Right lobe of liver (tissue), 6 donors: ENCODE measurements at places on chromosomes 4 and X. TPM values are rescaled to one million over a fixed set of nuclear protein-coding genes. Genes with fewer than 3 reads are reported as not detected.

GRCh38 chrX:10399043-10399741 is 221.2 kb downstream of the MID1 start:
- no peak for DNase-seq
- no peaks in the 10 kb centered on the region for H3K4me1 ChIP-seq
- no peak overlapping the region for H3K4me3 ChIP-seq
- H3K27me3 ChIP-seq, result no peaks in the 10 kb centered on the region

DNA sequence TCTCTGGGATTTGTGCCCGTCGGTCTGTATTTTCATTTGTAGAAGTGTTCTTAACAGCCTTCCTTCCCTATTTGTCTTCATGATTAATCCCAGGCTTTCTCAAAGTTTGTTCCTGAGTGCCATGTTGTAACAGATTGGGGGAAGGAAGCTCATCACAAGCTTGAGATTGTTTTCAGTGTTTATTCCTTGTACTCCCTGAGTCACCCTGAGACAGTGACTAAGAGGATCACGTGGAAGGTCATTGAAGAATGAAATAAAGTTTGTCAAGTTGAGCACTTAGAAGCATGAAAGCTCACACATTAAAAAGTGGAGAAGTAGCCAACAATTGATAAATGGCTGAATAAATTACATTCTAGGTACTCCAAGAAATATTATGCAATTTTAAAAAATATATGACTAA is 153.5 kb upstream of the FAM241A start:
- H3K4me3 ChIP-seq, result no peak overlapping the region
- DNase-seq, result no peak
- no peak overlapping the region for H3K27ac ChIP-seq

DNA sequence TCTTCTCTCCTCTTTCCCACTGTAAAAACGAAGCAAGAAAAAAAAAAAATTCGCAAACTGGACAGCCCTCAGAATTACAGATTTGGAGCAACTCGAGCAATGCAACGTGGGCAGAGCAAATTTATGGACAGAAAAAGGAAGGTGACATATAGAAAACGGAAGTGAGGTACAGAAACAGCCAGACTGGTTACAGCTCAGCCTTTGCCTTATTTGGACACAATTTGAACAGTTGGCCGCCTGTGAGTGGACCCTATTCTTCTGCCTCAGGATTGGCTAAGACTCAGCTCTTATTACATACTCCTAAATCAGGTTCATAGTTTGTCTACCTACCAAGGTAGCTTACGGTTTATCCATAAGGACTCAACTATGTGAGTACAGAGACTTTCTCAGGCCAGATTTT is 98.8 kb downstream of the SOWAHB start:
- DNase-seq, result no peak
- H3K4me3 ChIP-seq, result no peak overlapping the region
- H3K4me1 ChIP-seq, result no peaks in the 10 kb centered on the region

The VSIG4 gene
- 31.7 TPM for total RNA-seq

The OTUD6A gene
- not detected for total RNA-seq

DNA sequence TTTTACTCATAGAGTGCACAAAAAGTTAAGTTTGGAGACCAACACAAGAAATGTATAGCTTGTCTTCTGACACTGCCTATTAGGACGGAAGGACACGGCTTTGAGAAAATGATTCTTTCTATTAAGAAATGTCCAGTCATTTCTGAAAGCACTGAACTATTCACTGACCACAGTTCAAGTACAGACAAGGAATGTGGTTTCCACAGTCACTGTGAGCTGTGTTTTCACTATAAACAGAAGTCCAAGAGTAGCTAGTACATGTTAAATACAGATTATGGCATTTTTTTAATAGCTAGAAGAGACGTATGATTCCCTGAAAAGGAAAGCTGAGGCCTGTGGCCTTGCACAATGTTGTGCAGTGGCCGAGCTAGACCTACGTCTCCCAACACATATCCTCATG is 115.1 kb upstream of the GPM6A start:
- H3K27me3 ChIP-seq, result no peaks in the 10 kb centered on the region
- no peak overlapping the region for H3K4me3 ChIP-seq
- H3K27ac ChIP-seq, result no peak overlapping the region
- H3K36me3 ChIP-seq, result no peaks in the 10 kb centered on the region
